H7 (cell line): ENCODE measurements at places on chromosomes 3 and 15. TPM values are rescaled to one million over a fixed set of nuclear protein-coding genes. Genes with fewer than 3 reads are reported as not detected.

- no peak for DNase-seq
Observed at GRCh38 chr3:165839296-165840076, 2.3 kb upstream of the BCHE start.

Gene CFAP100
- 0.24 and 1.5 TPM in 2 replicates for total RNA-seq

DNA sequence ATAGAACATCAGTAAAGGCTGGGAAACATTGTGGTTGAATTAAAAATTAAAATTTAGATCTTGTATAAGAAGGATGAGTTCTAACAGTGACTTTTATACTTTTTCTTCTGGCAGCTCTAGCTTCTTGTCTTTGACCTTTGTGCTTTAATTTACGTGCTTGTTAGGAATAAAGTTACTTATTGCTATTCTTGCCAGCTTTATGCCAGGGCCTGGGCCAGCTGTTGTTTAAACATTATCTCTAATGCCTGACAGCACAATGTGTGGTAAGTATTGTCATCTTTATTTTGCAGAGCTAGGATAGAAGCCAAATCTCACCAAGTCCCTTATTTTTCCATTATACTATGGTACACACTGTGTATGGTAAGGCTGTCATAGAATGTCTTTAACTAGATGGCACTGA lies 766.7 kb upstream of the GOLIM4 start:
- DNase-seq, result no peak

- no peak for DNase-seq
Observed at GRCh38 chr3:61649381-61650170, 88.2 kb downstream of the PTPRG start.

GRCh38 chr3:157589211-157589610 lies 86.0 kb upstream of the VEPH1 start:
- no peak for DNase-seq
